Activated CD8-positive, alpha-beta T cell treated with anti-CD3 and anti-CD28 coated beads, Interleukin-2, amount 10 ng/mL, durations not matched to agents 7 days and 5 days (primary cell): ENCODE measurements at places on chromosomes 5 and 9. TPM values are rescaled to one million over a fixed set of nuclear protein-coding genes. Genes with fewer than 3 reads are reported as not detected.

Gene IFNA2
- total RNA-seq: not detected

GRCh38 chr5:43485406-43485805 is 1.7 kb upstream of the TMEM267 start:
- H3K27me3 ChIP-seq: no peaks in the 10 kb centered on the region
- peak overlapping the region; percentile 70 for H3K27ac ChIP-seq
- H3K4me1 ChIP-seq: peaks cover 36% of the 10 kb centered on the region
- no peak overlapping the region for H3K4me3 ChIP-seq

Gene C5orf52
- not detected for total RNA-seq

- no peak for DNase-seq
- no peak overlapping the region for H3K27ac ChIP-seq
- H3K36me3 ChIP-seq: no peaks in the 10 kb centered on the region
- no peak overlapping the region for H3K4me3 ChIP-seq
- no peaks in the 10 kb centered on the region for H3K4me1 ChIP-seq
Observed at GRCh38 chr5:133450286-133450685, 162.1 kb downstream of the FSTL4 start.

GRCh38 chr5:140690376-140690932 is 716 bp downstream of the HARS1 start:
- peak overlapping the region; percentile 97 for H3K27ac ChIP-seq
- peaks cover 40% of the 10 kb centered on the region for H3K36me3 ChIP-seq
- peak overlapping the region; percentile 97 for H3K4me3 ChIP-seq
- H3K4me1 ChIP-seq: peaks cover 48% of the 10 kb centered on the region
- no peaks in the 10 kb centered on the region for H3K27me3 ChIP-seq
- no peak for DNase-seq

- H3K36me3 ChIP-seq: no peaks in the 10 kb centered on the region
- H3K4me1 ChIP-seq: no peaks in the 10 kb centered on the region
- no peak overlapping the region for H3K4me3 ChIP-seq
- no peak for DNase-seq
- H3K27ac ChIP-seq: no peak overlapping the region
Observed at GRCh38 chr5:168332042-168332441, 40.6 kb downstream of the WWC1 start.

GRCh38 chr5:142527664-142528295 is 158.1 kb downstream of the FGF1 start:
- H3K27ac ChIP-seq: no peak overlapping the region
- no peaks in the 10 kb centered on the region for H3K36me3 ChIP-seq
- no peak overlapping the region for H3K4me3 ChIP-seq
- peaks cover 1% of the 10 kb centered on the region for H3K4me1 ChIP-seq

Gene FOXD4L6
- not detected for total RNA-seq

GRCh38 chr9:98607787-98608186 is 100.9 kb downstream of the GABBR2 start:
- no peak overlapping the region for H3K27ac ChIP-seq

GRCh38 chr5:151686674-151687407 is at the start of gene SPARC:
Gene SPARC, minus strand, starts transcription at chr5:151686915. Its CDS starts 10,727 bp downstream, at chr5:151676188.
- H3K27ac ChIP-seq: no peak within 1 kb of the TSS
- peak; percentile 25 for DNase-seq
- peaks cover 8% of the 10 kb centered on the region for H3K4me1 ChIP-seq

GRCh38 chr9:110599468-110599867 is 19.9 kb upstream of the SVEP1 start:
- DNase-seq: no peak
- no peak overlapping the region for H3K4me3 ChIP-seq
- no peaks in the 10 kb centered on the region for H3K4me1 ChIP-seq
- no peaks in the 10 kb centered on the region for H3K27me3 ChIP-seq
- H3K36me3 ChIP-seq: no peaks in the 10 kb centered on the region

DNA sequence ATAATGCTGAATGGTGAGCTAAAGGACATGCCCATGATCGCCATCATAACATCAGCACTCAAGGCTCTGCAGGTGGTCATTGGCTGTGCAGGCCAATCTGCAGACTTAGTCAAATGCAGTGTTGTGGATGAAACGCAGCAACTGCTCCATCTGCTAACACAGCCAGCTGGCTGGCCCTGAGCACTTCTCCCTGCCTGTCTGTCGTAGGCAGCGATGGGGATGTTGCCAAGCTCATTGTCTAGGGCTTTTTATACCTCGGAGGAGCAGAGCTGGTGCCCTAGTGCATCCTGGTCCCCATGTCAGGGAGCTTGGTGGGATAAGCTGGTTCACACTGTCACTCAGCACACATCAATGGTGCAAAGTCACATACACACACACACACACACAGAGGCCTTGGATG is 189.4 kb downstream of the TENT4A start:
- H3K36me3 ChIP-seq: no peaks in the 10 kb centered on the region
- H3K4me1 ChIP-seq: no peaks in the 10 kb centered on the region
- no peak for DNase-seq
- H3K4me3 ChIP-seq: no peak overlapping the region
- no peaks in the 10 kb centered on the region for H3K27me3 ChIP-seq
- H3K27ac ChIP-seq: no peak overlapping the region

DNA sequence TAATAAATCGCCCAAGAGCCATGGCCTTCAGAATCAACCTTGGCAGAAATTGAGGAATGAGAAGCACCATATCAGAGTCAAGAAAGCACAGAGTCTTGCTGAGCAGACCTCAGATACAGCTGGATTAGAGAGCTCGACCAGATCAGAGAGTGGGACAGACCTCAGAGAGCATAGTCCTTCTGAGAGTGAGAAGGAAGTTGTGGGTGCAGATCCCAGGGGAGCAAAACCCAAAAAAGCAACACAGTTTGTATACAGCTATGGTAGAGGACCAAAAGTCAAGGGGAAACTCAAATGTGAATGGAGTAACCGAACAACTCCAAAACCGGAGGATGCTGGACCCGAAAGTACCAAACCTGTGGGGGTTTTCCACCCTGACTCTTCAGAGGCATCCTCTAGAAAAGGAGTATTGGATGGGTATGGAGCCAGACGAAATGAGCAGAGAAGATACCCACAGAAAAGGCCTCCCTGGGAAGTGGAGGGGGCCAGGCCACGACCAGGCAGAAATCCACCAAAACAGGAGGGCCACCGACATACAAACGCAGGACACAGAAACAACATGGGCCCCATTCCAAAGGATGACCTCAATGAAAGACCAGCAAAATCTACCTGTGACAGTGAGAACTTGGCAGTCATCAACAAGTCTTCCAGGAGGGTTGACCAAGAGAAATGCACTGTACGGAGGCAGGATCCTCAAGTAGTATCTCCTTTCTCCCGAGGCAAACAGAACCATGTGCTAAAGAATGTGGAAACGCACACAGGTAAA is 4.5 kb downstream of the NFX1 start:
- no peak for DNase-seq
- peak overlapping the region; percentile 6 for H3K27ac ChIP-seq
- no peaks in the 10 kb centered on the region for H3K27me3 ChIP-seq

DNA sequence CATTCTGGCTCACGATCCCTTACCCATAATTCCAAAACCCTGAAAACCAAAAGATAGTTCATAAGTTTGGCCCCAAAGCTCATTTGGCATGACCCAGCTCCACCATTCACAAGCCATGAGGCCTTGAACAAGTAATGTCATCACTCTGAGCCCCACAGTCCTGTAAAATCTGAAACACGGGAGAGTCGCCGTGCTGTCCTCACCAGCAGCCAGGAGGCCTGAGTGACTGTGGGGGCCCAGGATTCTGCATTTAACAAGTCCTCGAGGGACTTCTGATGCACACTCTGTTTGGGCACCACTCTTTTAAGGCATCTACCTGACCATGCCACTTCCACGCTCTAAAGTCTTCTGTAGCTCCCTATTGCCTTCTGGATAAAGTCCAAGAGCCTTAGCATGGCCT is 40.8 kb downstream of the DUSP1 start:
- H3K4me1 ChIP-seq: no peaks in the 10 kb centered on the region
- H3K27ac ChIP-seq: no peak overlapping the region
- H3K36me3 ChIP-seq: no peaks in the 10 kb centered on the region

GRCh38 chr5:147403651-147404640 is 105.9 kb downstream of the DPYSL3 start:
- no peaks in the 10 kb centered on the region for H3K27me3 ChIP-seq
- no peaks in the 10 kb centered on the region for H3K36me3 ChIP-seq
- no peak for DNase-seq
- no peak overlapping the region for H3K4me3 ChIP-seq

Gene PCDHA11
- total RNA-seq: not detected

DNA sequence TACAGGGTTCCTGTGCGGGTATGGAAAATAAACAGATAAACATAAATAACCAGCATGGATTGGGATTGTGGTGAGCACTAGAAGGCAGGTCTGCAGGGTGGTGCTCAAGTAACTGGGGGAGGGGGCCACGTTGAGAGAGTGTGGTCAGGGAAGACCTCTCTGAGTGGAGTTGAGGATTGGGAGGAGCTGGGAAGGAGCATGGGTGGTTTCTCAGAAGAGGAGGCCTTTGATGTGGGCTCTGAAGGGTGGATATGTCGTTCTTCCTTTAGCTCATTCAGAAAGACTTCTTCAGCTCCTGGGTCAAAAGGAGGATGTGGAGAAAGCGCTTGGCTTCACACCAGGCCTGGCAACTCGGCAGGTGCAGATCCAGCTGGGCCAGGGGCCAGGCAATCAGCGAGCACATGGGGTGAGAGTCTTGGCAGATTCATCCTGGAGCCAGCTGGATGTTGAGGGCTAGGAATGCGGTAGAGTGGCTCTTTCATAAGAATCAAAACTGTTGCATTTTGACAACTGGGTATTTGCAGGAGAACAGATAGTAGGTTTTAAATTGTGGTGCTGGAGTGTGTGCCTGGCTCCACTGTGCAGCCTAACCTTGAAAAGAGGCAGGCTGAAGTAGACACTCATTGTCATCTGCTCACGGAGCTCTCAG is 71.7 kb downstream of the PCSK5 start:
- DNase-seq: no peak
- H3K36me3 ChIP-seq: no peaks in the 10 kb centered on the region
- no peak overlapping the region for H3K4me3 ChIP-seq
- H3K4me1 ChIP-seq: peaks cover 13% of the 10 kb centered on the region

GRCh38 chr9:81292056-81292805 is 397.1 kb downstream of the TLE1 start:
- no peaks in the 10 kb centered on the region for H3K27me3 ChIP-seq
- H3K4me3 ChIP-seq: no peak overlapping the region
- DNase-seq: no peak
- no peak overlapping the region for H3K27ac ChIP-seq

GRCh38 chr5:113526421-113526820 is 12.9 kb downstream of the YTHDC2 start:
- H3K4me3 ChIP-seq: no peak overlapping the region
- peaks cover 19% of the 10 kb centered on the region for H3K4me1 ChIP-seq
- no peak for DNase-seq
- H3K27me3 ChIP-seq: no peaks in the 10 kb centered on the region

DNA sequence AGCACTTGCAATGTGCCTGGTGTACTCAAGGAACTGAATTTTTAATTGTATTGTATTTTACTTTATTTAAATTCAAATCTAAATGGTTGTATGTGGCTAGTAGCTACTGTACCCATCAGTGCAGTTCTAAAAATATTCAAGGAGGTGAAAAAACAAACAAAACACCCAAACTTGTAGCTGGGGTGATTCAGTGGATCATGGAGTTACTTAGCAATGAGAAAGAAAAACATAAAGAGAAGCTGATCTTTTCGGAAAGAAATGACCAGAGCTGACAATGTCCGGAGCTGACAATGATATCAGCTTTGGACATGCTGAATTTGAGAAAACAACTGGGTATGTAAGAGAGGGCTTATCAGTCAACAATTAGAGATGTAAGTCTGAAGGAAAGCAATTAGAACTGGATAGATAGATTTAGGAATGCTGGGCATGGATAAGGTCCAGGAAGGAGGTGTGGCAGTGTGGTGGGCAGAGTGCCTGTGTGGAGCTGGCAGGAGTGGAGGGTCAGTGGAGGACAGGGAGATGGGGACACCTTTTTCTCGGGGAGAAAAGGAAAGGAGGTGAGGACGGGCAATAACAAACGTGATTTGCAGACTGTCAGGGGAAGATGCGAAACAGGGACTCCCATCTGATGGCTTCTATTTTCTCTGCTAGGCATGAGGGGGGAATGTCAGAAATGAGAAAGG is 113.2 kb downstream of the DCP2 start:
- no peaks in the 10 kb centered on the region for H3K36me3 ChIP-seq
- DNase-seq: no peak
- H3K27ac ChIP-seq: peak overlapping the region; percentile 31
- peaks cover 3% of the 10 kb centered on the region for H3K27me3 ChIP-seq
- H3K4me3 ChIP-seq: no peak overlapping the region
- H3K4me1 ChIP-seq: peaks cover 2% of the 10 kb centered on the region

- no peak overlapping the region for H3K27ac ChIP-seq
- H3K36me3 ChIP-seq: no peaks in the 10 kb centered on the region
- no peaks in the 10 kb centered on the region for H3K4me1 ChIP-seq
- H3K4me3 ChIP-seq: no peak overlapping the region
- H3K27me3 ChIP-seq: peaks cover 11% of the 10 kb centered on the region
- no peak for DNase-seq
Observed at GRCh38 chr5:96189987-96190386, 228.3 kb upstream of the ELL2 start.

- H3K4me3 ChIP-seq: no peak overlapping the region
- no peak for DNase-seq
- H3K4me1 ChIP-seq: no peaks in the 10 kb centered on the region
- no peaks in the 10 kb centered on the region for H3K27me3 ChIP-seq
- H3K36me3 ChIP-seq: no peaks in the 10 kb centered on the region
Observed at GRCh38 chr5:126878085-126878484, 101.1 kb downstream of the LMNB1 start.

Gene SCGB3A2
- total RNA-seq: not detected

Gene HTR1A
- total RNA-seq: not detected

Gene FOXD1
- total RNA-seq: not detected

Gene GHR
- total RNA-seq: not detected

GRCh38 chr9:103319979-103320378 is 324.8 kb downstream of the CYLC2 start:
- H3K27ac ChIP-seq: no peak overlapping the region
- no peak for DNase-seq
- no peaks in the 10 kb centered on the region for H3K4me1 ChIP-seq
- H3K4me3 ChIP-seq: no peak overlapping the region
- H3K27me3 ChIP-seq: no peaks in the 10 kb centered on the region
- H3K36me3 ChIP-seq: no peaks in the 10 kb centered on the region

GRCh38 chr9:34624475-34625185 is 4.2 kb downstream of the ARID3C start:
- H3K36me3 ChIP-seq: peaks cover 2% of the 10 kb centered on the region
- peaks cover 63% of the 10 kb centered on the region for H3K27me3 ChIP-seq
- DNase-seq: no peak
- H3K27ac ChIP-seq: no peak overlapping the region
- peaks cover 33% of the 10 kb centered on the region for H3K4me1 ChIP-seq

DNA sequence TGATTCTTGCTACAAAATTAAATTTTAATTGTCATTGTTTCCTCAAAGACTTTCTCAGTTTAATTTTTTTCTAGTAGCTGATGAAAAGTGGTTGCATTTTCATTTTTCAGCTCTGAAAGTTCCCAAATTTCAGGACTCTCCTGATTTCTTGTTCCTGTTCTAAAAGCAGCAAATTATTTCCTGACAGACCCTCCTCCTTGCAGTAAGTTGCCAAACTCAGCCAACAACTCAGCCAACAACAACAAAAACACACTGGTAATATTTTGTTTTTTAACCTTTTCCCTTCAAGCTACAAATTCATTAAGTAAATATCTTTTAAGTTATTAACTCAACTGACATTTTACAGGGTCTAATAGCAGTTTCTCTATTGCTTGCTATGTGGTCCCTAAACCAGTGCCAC is 487.8 kb upstream of the NUDT12 start:
- H3K4me1 ChIP-seq: no peaks in the 10 kb centered on the region
- no peaks in the 10 kb centered on the region for H3K27me3 ChIP-seq
- no peaks in the 10 kb centered on the region for H3K36me3 ChIP-seq
- no peak overlapping the region for H3K4me3 ChIP-seq

Gene PCDHA9
- total RNA-seq: not detected
